NCI-H2107 (cell line): ENCODE measurements at places on chromosomes 2 and 18.

DNA sequence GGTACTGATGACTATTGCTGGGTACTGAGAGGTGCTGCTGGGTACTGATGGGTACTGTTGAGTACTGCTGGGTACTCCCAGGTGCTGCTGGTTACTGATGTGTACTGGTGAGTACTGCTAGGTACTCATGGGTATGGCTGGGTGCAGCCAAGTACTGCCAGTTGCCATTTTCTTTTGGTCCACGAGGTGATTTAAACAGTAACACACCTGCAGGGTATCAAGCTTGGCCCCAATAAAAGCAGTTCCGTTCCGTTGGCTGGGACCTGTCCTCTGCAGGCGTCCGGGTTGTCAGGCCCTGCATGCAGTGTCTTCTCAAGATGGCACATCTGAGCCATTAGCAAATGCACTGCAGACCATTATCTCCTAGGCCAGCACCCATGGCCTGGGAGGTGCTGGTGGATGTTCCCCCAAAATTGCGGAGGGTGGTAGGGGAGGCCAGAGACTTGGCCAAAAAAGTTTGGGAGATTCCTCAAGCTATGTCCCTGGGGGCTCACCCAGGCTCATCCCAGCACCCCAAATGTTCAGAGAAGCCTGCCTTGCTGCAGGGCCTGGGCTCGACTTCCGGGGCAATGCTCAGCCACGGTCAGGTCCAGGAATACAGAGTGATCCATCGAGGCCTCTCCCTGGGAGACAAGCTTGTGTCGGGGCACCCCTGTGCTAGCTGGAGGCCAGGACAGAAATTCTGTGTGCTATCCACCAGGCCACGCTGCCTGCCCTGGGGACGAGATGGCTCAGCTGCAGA is 165.2 kb downstream of the TWIST2 start:
- DNase-seq, result no peak

DNA sequence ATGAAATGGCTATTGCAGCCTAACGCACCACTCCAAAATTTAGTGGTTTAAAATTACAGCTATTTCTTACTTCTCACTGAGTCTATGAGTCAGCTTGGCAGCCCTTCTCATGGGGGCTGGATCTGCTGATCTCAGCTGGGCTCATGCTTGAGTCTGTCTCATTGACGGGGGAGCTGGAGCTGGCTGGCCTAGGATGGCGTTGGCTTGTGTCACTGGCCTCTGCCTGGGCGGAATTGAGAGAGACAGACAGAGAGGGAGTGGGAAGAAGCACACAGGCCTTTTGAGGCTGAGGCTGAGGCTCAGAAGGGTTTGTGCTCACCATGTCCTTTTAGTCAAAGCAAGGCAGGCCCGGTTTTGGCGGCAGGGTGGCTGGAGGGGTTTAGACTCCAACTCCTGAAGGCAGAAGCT is 412.1 kb upstream of the MYT1L start:
- DNase-seq, result peak; percentile 52

GRCh38 chr2:228268301-228268700 is 86.8 kb upstream of the SPHKAP start:
- no peak for DNase-seq

DNA sequence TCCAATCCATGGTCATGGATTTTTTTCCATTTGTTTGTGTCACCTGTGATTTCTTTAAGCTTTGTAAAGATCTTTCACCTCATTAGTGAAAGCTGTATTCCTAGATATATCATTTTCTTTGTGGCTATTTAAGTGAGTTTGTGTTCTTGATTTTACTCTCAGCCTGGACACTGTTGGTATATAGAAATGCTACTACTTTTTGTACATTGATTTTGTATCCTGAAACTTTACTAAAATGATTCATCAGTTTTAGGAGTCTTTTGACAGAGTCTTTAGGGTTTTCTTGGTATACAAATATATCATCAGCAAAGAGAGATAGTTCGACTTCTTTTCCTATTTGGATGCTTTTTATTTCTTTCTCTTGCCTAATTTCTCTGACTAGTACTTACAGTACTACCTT is 12.3 kb downstream of the GKN2 start:
- DNase-seq, result no peak

DNA sequence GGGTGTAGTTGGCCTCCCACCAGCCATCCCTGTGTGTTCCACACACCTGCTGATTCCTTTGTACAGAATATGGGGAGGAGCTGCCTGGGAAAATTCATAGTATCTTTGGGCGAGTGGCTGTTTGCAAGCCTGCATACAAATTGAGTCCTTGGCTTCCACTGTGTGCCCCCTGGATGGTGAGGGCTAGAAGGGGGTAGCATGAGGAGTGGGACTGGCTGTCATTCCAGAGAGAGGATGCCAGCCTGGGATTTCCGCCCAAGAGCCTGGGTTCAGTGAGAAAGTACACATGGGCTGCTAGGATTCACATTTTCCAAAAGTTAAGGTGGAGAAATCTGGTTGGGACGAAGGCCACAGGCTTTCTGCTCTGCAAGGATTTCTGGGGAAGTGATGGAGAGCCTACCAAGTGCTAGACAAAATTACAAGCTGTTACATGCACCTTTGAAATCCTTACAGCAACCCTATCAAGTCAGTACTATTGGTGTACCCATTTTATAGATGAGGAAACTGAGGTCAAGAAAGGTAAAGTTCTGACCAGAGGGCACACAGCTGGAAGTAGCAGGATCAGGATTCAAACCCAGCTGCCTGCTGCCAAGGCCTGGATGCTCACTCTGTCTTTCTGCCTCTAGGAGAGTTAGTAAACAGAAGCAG is 606 bp upstream of the TOGARAM2 start:
- DNase-seq, result no peak
